Spinal cord (tissue), 10 donors: ENCODE measurements at places on chromosomes 3 and 15.
A peak's percentile ranks its signal among the peaks of the same experiment; 100 is the strongest.

DNA sequence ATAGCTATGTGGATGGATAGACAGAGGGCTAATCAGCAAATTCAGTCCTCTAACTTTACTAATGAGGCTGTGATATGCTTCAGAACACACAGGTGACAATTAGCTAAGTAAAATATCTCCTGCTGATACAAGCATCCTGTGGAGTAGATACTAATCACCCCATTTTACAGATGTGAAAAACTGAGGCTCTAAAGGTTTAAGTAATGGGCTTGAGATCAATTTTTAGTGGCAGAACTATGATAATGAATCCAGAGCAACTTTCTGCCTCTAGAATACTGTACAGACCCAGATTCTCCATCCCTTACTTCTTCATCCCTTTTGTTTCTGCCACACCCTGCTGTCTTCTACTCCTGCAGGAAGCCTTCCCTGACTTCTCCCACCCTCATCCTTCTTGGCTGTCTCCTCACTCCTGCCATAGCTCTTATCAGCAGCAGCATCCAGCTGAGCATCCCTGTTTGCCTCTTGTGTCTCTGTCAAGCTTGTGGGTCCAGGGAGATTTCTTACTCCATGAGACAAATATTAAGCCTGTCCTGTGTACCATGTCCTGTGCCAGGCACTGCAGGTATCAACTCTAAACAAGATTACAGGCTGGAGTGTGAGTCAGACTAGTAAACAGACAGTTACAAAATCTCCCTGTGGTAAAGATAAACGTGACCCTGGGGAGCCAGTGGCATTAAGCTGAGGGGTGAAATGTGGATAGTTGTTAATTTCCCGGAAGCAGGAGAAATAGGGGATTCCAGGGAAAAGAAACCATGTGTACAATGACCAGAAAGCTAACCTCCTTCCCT, 39.2 kb downstream of the SLC6A11 start:
- DNase-seq: no peak

GRCh38 chr3:119547227-119547626, 12.2 kb downstream of the CD80 start:
- DNase-seq: no peak

GRCh38 chr3:175965036-175965435, 1105.9 kb downstream of the NAALADL2 start:
- no peak for DNase-seq

GRCh38 chr3:197404030-197404429, 105.6 kb upstream of the DLG1 start:
- DNase-seq: no peak

DNA sequence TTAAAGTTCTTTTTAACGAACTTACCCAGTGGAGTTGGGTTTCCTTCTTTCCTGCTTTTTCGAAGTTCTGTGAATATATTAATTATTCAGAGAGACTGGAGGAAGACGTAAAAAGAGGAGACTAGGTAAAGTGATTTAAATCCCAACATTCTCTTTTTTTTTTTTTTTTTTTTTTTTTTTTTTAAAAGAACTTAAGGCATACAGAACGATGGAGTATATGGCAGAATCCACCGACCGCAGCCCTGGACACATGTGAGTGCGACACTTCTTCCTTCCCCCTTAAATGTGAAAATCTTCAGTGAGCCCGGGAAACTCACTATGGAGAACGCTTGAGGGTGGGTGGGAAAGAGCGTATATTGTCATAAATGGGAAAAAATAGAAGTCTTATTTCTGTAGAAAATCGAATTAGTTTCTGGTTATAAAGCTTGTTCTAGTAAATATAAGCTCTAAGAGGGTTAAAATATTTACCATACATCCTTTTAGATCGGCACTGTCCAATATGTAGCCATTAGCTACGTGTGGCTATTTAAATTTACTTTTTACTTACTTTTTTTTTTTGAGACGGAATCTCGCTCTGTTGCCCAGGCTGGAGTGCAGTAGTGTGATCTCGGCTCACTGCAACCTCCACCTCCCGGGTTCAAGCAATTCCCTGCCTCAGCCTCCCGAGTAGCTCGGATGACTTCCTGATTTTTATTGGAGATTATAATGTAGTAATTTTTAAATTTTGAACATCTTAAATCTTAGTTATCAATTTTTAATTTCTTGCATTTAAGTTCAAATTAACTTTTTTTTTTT, 892 bp downstream of the NMD3 start:
- DNase-seq: peak; percentile 15

GRCh38 chr3:150511122-150511821, 35.0 kb downstream of the SERP1 start:
- DNase-seq: no peak

GRCh38 chr3:155870945-155871745, 695 bp downstream of the GMPS start:
- peak; percentile 8 for DNase-seq

DNA sequence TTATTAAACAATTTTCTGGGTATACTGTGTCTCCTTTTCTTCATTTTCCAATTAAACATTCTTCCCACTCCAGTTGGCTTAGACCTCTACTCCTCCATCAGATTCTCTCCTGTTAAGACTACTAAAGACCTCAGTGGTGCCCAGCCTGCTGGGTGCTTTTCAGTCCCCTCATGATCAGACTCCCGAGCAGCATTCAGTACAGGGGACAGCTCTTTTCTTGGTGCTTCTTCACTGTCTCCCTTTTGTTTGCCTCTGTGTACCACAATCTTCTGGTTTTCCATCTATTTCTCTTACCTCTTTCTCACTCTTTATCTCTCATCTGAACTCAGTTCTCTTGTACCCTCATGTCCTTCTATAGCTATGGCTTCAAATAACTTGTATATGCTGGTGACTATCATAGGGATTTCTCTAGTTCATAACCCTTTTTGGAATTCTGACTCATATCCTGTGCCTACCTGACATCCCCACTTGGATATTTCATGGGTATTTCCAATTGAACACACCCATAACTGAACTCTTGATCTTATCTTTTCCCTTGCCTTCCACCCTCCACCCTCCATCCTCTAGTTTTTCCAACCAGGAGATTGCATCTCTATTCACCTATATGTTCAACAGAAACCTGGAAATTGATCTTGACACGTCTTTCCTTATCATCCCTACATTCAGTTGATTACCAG, 55.6 kb upstream of the ABHD10 start:
- DNase-seq: no peak

DNA sequence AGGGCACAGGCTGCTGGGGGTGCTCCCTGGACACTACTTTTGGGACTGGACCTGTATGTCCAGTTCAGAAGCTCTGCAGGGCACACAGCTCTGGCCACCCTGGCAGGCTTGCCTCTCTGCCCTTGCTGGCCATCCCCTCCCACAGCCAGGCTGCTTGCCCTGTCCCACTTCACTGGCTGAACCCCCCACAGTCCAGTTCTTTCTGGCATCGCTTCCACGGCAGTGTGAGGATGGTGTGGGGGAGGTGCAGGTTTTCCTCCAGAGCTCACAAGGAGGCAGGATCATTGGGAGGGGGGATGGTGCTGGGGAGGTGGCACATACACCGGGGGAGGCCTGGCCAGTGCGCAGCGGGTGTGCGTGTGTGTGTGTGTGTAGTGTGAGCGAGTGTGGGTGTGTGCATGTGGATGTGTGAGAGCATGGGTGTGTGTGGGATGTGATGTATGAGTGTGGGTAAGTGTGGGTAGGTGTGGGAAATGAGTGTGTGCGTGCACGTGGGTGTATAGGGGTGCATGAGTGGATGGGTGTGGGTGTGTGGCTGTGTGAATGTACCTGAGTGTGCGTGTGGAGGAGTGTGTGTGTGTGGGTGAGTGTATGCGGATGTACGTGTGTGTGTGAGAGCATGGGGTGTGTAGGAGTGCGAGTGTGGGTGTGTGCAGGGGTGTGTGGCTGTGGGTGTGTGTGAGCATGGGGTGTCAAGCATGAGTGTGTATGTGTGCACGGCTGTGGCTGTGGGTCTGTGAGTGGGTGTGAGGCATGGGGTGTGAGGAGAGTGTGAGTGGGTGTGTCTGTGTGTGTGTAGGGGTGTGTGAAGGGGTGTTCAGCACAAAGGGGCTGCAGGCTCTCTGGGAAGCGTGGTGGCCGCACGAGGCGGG, 155.2 kb downstream of the NSMCE3 start:
- no peak for DNase-seq

GRCh38 chr3:96007650-96008195, 806.7 kb upstream of the EPHA6 start:
- DNase-seq: no peak

DNA sequence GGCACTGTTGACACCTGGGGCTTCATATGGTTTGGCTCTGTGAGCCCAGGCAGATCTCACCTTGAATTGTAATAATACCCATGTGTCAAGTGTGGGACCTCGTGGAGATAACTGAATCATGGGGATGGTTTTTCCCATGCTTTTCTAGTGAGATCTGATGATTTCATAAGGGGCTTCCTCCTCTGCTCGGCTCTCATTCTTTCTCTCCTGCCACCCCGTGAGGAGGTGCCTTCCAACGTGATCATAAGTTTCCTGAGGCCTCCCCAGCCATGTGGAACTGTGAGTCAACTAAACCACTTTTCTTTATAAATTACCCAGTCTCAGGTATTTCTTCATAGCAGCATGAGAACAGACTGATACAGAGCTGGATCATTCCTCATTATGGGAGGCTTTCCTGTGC, 655.9 kb upstream of the ADAMTS9 start:
- DNase-seq: no peak

GRCh38 chr3:23671851-23672589, 133.7 kb upstream of the UBE2E1 start:
- DNase-seq: peak; percentile 53

DNA sequence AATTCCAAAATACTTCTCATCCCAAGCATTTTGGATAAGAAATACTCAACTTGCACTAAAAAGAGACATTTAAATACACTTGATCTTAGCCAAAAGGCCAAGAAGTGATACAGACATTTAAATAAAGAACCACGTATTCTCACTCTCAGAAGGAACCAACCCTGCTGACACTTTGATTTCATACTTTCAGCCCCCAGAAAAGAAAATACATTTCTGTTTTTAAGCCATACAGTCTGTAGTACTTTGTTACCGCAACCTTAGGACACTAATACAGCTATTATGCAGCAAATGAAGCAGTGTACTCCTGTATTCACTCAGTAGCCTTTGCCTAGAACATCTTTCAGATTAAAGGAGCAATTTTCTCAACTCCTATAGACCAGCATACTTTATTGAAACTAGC, 86.7 kb downstream of the TBC1D5 start:
- DNase-seq: no peak

DNA sequence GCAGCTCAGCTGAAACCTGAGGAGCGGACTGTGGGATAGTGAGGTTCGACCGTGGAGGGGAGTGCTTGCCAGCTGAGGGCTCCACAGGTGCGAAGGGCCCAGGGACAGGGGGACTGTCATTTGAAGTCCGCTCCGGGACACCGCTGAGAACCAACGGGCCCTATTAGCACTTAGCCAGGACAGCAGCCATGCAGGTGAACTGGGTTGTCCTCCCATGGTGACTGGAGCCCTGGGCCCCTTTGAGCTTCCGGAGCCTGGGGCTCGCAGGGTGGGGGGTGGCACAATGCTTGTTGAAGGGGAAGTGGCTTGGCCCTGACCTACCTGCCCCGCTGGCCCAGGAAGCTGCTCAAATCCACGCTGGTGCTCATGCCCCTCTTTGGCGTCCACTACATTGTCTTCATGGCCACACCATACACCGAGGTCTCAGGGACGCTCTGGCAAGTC, 24.7 kb downstream of the PTH1R start:
- no peak for DNase-seq

GRCh38 chr15:55222588-55222987, 25.8 kb upstream of the RSL24D1 start:
- no peak for DNase-seq

- DNase-seq: no peak
Observed at GRCh38 chr3:33829720-33830119, 31.3 kb downstream of the PDCD6IP start.

GRCh38 chr3:143443851-143444331, 324.3 kb downstream of the CHST2 start:
- no peak for DNase-seq

DNA sequence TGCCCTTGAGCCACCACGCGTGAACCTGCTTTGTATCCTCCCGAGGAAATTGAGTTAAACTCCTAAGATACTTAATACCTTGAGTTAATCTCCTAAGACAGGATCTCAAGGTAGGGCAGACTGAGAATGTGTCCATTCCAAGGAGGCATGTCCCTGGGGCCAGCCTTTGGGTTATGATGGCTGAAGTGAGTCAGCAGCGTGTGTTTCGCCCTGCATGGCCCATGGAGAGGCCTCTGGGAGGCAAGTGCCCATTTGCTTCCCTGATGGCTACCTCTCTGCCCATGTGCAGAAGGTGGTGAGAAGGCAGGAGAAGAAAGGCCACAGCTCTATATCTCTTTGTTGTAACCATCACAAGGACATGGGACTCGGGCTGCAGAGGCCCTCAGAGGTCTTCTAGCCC, 36.7 kb upstream of the LIMD1 start:
- no peak for DNase-seq

GRCh38 chr3:122031123-122031468, 9.0 kb upstream of the ILDR1 start:
- DNase-seq: no peak

GRCh38 chr3:73228437-73228836, 167.0 kb downstream of the EBLN2 start:
- no peak for DNase-seq

DNA sequence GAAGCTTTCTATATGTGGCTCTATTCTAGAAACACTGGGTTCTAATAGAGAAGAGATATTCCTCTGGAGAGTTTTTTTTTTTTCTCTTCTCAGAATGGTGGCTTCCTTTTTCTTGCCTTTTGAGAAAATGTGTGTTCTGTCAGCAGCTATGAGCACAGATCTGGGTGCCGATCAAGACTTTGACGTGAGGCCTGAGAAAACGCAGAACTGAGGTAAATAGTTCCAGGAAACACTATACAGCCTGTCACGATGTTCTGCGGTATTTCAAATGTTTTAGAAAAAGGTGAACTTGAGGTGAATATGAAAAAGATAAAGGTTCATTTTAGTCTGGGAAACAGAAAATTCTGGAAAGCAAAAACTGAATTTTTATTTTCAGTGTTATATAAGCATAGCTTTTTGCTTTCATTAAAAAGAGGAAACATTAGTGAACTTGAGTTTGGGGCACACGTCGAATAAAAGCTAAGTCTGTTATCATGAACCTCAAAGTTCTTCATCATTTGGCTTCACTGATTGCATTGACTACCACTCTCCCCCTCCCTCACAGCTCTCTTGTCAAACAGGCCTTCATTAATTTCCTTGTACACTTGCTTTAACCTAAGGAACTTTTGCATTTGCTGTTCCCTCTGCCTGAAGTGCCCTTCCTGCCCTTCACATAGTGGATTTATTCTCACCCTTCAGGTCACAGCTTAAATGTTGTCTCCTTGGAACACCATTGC, 265.1 kb downstream of the NFKBIZ start:
- DNase-seq: no peak

DNA sequence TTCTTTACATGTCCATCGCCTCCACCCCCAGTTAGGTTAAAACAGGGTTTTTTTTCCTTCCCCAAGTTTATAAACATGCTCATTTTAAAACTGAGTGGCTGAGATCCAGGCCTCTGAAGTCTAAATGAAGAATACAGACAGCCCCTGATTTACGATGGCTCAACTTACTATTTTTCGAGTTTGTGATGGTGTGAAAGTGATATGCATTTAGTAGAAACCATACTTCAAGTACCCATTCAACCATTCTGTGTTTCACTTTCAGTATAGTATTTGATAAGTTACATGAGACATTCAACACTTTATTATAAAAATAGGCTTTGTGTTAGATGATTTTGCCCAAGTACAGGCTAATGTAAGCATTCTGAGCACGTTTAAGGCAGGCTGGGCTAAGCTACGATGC, 30.5 kb upstream of the GNB5 start:
- no peak for DNase-seq

GRCh38 chr15:90493647-90494046, 36.1 kb upstream of the CRTC3 start:
- DNase-seq: no peak

GRCh38 chr3:24359645-24360462, 134.8 kb downstream of the THRB start:
- DNase-seq: no peak

- no peak for DNase-seq
Observed at GRCh38 chr3:23302271-23302670, 99.1 kb downstream of the UBE2E2 start.
